ENCODE measurements at places on chromosomes 12 and 14.

DNA sequence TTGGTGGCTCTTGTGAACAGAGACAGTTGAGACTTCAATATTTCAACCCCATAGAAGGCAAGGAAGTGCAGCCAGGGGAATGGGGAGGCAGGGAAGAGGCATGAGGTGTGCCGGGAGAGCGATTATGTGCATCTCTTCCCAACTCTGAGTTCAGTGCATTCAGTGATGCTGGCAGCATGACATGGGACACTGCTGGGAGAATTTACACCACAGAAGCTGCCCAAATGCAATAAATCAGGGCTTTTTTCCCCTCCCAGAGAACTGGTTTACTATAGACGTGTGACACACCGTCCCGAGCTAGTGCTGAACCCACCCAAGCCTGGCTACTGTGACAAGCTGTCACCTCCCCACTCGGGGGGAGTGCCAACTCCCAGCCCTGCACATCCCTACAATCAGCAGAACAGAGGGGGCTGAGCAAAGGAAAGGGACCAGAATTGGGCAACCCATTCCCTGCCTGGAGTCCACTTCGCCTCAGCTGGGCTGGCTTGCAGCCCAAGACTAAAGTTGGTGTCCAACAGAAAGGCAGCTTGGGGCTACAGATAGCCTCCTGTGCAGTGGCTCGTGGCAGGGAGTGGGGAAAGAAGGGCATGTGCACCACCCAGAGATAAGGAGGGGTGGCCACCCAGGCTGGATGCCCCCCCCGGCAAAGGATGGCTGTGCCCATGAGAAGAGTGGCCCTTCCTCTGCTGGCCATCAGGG lies 16.7 kb downstream of the AHSA1 start:
- no peak for DNase-seq

- no peak for DNase-seq
Observed at GRCh38 chr12:1629338-1630132, 504 bp downstream of the WNT5B start.

DNA sequence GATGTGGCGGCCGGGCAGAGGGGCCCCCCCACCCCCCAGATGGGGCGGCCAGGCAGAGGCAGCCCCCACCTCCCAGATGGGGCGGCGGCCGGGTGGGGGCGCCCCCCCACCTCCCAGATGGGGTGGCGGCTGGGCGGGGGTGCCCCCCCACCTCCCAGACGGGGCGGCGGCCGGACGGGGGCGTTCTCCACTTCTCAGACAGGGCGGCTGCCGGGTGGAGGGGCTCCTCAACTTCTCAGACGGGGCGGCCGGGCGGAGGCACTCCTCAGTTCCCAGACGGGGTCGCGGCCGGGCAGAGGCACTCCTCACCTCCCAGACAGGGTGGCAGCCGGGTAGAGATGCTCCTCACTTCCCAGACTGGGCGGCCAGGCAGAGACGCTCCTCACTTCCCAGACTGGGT lies 469.8 kb downstream of the PCNX1 start:
- no peak for DNase-seq

DNA sequence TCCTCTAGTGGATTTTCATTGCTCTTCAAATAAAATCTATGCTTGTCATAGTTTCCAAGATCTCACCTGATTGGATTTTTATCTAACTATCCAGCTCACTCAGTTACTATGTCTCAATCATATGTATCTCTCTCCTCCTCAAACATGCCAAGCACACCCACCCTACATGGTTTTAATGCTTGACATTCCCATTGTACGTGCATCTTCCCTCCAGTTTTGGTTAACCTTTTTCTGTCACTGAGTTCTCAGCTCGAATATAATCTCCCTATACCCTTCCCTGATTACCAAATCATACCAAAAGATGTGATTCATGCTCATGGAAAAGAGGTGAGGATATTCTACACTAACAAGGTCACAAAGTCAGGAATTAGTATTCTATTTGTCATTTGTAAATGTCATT lies 12.0 kb upstream of the PTPRQ start:
- no peak for DNase-seq

GRCh38 chr12:87227162-87227561 lies 802.0 kb downstream of the C12orf50 start:
- no peak for DNase-seq

- DNase-seq = no peak
Observed at GRCh38 chr12:129927316-129927900, 23.6 kb upstream of the TMEM132D start.

DNA sequence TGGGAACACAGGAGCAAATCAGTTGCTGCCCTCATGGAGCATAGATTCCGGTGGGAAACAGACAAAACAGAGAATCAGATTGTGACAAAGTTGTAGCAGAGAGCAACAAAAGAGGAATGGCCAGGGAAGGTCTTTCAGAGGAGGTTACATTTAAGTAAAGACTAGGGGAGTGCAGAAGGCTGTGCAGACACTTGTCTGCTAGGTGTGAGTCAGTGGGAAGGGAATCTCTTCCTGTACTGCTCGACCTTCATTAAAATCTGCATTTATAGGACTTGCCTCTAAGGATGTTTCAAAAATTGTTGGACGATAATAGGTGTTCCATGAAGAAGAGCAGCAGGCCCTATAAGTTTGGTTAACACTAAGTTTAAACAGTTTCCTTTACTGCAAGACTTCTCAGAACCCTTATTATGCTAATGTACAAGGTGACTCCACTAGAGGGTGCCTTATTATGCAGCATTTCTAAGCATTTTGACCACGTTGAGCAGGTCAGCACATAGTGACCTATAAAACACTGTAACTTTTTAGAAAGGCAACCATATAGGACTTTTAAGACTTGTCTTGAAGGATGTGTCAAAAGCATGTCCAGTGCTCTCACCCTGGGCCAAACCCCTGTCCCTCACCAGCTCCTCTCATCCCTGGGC lies 91.8 kb upstream of the RIC8B start:
- no peak for DNase-seq

DNA sequence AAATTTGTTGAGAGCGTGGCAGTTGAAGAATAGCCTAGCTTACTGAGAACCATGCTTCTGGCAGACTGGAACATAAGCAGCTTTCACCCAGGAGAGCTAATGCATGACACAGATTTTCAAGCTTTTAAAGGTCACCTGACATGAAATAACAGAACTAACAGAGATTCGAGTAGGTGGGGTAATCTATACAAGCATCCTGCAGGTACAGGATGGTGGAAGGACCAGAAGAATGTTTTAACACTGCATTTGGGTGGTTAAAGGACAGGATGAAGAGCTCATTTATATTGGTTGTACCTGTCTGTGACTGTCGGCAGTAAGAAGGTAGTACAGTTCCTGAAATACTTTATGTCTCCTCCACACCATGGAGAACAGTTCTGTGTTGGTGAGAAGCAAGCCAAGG lies 8.9 kb downstream of the PELI2 start:
- DNase-seq = no peak

DNA sequence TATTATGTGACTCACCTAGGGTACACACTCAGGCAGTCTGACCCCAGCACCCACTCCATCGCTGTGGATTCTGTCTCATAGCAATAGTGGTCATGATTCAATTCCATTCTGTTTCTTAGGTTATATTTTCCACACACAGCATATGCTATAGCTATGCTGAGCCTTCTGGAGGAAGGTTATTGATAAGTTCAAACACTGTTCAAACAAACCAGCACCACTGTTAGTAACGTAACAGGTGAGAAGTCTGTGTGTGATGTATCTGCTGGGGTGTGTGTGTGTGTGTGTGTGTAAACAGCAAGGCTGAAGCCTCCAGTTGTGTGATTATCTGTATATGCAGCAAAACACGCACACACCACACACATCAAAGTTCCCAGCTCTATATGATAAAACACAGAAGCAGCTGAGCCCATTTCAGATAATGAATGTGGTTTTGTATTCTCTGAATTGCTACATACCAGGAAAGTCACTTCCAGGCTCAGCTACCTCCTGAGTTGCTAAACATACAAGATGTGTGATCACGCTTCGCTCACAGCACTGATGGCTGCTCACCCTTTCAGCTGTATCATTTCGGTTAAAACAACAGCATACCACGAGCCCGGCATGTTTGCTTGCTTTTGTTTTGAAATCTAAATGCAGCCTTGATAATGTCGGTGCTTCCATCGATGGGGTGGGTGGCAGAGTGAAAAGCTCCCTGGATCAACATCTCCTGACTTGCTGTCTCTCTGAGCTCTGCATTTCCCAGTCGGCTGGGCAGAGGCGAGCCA lies 6.8 kb upstream of the SYNE3 start:
- DNase-seq = no peak

DNA sequence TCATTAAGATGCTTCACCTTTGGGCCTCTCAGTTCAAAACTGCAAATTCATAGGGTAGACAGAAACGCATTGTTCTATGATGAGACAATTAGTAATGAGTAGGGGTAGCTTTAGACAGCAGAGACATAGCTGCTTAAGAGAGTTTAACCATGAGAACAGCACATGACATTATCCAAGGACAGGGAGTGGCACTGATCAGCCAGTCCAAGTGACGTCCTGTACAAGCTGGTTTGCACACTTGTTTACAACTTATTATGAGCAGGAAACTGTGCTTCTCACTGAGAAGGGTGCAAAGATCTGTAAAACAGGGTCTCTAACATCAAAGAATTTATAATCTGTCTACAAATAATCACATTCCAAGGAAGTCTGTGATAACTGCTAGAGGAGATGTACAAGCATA lies 11.2 kb upstream of the SRSF5 start:
- no peak for DNase-seq

GRCh38 chr12:480831-481816 lies 21.4 kb downstream of the B4GALNT3 start:
- no peak for DNase-seq

GRCh38 chr14:63504648-63505047 lies 38.5 kb downstream of the PPP2R5E start:
- no peak for DNase-seq

GRCh38 chr14:40656311-40656710 lies 950.4 kb upstream of the LRFN5 start:
- no peak for DNase-seq

GRCh38 chr12:75130811-75131210 lies 78.8 kb downstream of the KCNC2 start:
- DNase-seq = no peak

DNA sequence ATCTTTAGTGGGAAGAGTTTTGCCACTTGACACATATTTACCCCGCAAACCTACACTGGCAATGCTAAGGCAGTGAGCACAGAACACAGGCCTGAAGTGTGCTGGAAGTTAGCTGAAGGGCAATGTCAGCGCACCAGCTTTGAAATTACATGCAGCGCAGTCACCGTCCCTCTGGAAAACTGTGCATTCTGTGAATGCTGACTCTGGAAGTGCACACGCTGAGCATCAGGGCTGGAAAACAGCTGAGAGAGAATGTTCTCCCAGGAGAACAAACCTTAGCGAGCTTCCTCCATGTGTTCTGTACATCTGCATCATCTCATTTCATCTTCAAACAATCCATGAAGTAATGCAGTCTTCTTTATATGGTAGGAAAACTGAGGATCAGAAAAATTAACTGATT lies 448.2 kb downstream of the NRXN3 start:
- no peak for DNase-seq

GRCh38 chr12:64911081-64911480 lies 86.6 kb downstream of the TBC1D30 start:
- DNase-seq = no peak

DNA sequence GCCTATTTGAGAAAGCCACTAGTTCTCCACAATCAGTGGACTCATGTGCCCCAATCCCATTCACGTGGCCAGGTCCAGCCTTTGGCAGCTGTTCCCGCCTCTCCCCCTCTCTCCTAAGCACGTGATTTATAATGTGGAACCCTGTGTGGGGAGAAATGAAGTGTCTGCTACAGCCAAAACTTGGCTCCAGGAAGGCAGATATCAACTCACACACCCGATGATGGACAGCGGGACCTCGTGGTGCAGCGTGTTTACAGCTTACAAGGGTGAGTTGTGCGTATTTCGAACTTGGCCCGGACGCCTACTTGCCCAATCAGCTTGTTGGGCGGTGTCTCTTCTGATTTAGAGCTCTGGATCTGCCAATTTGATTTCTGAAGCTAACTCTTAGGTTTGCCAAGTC lies 38.1 kb upstream of the FAM181A start:
- DNase-seq = no peak

GRCh38 chr14:104757681-104758392 lies 4.9 kb downstream of the SIVA1 start:
- DNase-seq = no peak

DNA sequence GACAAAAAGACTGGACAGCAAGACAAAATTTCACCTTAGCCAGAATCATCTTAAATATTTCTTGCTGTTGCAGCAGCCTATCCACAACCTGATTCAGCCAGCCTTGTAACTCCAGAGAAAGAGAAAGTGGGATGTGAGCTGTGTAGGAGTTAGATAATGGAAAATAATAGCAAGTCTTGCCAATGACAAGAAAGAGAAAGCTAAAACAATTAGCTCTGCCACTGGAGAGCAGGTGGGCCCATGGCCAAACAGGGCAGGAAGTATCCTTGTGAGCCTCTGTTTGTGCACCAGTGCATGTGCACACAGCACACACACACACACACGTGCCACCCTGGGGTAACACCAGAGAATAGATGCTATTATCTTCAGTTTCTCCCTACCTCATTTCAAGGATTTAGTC lies 106.0 kb upstream of the CCDC196 start:
- DNase-seq = no peak

DNA sequence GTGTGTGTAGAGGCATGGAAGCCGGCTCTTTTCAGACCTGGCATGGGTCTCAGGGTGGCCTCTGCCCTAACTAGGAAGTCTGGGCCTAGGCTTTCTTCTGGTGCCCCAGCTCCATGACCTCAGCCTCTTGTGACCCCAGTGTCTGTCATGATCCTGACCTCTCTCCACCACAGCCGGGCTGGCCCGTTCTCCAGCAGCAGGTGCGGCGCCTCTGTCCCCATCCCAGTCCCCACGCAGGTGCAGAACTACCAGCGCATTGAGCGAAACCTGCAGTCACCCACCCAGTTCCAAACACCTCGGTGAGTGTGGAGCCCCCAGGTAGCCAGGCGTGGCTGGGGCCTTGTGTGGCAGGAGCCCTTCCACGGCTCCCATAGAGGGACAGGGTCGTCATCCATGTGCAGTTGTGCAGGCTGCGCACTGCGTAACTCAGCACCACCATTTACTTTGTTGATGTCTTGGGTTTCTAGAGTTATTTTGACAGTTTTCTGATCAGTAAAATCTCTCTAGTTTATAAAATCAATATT lies 14.8 kb upstream of the PUS1 start:
- DNase-seq = no peak

GRCh38 chr14:104656014-104656714 lies 33.3 kb upstream of the INF2 start:
- DNase-seq = no peak
